ENCODE measurements at places on chromosomes 1 and 21.

GRCh38 chr1:3623441-3624199 lies 1.2 kb upstream of the TPRG1L start:
- DNase-seq: no peak

DNA sequence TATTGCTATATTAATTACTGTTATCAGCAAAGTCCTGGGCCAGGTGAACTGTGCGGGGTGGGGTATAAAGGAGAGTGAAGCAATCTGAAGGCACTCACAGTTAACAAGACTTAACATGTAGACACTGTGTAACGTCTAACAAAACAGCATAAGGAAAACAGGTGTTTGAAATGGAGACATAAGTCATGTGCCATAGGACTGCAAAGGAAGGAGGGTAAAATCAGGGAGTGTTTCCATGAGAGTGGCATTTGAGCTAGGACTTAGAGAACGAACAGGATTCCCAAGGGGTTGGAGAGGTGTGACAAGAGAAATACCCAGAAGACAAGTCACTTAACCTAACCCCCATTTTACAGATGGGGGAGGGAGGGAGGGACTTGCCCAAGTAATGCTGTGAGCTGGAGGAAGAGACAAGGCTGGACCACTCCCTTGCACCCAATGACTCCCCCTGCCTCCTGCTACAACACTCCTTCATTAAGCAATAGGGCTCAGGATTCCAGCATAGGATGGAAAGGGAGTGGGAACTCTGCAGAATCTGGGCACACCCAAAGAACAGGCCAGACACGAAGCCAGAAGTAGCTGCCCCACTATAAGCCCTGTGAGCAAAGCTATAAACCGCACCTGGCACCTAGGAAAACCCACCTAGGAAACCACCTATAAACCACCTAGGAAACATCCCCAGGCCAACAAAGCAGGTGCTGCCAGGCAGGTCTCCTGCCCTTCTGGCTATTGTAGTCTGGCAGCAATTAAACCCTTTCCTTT lies 6.6 kb downstream of the PEF1 start:
- no peak for DNase-seq

DNA sequence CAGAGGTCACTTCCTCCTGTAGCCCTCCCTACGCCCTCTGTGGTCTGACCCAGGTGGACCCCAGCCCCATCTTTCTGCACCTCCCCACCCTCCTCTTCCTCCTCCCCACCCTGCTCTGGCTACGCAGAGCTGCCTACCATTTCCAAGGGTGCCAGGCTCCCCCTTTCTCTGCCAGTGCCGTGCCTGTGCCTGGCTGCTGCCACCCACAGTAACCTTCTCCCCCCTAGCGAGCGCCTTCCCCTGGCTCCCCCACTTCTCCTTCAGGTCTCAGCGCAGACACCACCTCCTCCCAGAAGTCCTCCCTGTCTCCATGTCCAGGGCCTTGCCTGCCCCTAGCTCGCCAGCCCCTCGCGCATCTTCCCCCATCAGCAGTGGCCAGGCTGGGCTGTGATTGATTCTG lies 471.5 kb downstream of the PTPRU start:
- no peak for DNase-seq

GRCh38 chr1:26302733-26303405 lies 3.6 kb downstream of the UBXN11 start:
- no peak for DNase-seq

- no peak for DNase-seq
These were observed 5.8 kb downstream of the RNU5D-1 start for GRCh38 chr1:44724955-44725698.

GRCh38 chr1:196655071-196655470 lies 3.2 kb downstream of the CFH start:
- DNase-seq: no peak

DNA sequence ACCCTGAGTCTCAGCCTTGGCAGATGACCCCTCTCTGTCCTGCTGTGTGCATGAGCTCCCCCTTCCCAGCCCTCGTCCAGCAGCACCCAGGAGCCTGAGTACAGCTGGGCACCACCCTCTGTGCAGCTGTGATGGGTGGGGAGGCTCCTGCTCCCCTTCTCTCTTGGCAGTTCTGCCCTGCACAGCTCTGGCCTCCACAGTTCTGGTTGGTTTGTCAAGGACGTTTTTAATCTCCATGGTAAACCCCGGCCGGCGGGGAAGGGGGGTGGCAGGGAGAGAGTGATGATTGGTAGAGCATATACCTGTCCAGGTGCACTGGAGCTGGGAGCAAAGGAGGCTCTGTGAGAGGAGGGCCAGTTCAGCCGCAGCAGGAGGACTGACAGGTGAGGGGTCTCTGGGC lies at the start of gene CLCNKA:
TSS of gene CLCNKA (plus strand) at position 356 of the 400 bp plus-strand sequence. CDS start 584 bp downstream, outside the sequence.
- DNase-seq: no peak

GRCh38 chr1:47183308-47184089 lies 6.3 kb downstream of the PDZK1IP1 start:
- no peak for DNase-seq

DNA sequence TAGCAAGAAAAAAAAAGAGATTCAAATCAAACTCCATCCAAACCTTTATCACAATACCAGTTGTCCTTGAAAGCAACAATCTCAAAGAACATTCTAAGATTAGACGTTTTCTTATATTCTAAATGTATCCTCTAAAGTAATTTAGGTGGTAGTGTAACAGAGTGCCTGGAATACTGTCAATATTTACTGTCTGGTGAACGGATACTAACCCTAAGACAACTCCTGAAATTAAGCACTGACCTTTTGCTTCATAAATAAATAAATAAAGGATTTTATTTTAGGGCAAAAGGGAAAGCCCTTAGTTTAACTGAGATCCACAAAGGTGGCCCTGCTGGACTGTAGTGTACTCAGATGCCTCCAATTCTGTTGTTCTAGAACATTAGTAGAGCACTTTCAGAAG lies 9.9 kb upstream of the USH2A start:
- DNase-seq: no peak

DNA sequence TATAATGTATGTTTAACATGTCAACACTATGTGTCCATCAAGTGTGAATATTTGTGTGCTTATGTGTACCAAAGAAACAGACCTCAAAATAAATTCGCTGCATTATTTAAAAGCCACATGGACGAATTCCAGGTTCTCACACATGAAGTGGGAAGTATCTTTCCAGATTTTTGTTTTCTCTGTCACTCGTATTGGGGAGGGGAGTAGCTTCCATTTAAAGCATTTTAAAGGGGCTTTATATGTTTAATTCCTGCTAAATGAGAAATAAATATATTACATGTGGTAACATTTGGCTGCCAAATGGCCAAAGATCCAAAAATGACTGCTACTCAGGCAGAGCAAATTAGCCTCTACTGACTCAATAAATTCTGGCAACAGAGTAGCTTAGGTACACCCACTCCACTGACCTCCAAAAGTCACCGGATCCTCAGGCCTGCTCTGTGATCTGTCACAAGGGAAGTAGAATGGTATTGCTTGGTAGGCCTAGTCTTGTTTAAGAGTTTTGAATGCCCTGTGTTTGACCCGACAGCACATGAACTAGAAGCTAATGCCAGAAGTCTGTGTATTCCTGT lies 178.1 kb downstream of the ZP4 start:
- DNase-seq: no peak

DNA sequence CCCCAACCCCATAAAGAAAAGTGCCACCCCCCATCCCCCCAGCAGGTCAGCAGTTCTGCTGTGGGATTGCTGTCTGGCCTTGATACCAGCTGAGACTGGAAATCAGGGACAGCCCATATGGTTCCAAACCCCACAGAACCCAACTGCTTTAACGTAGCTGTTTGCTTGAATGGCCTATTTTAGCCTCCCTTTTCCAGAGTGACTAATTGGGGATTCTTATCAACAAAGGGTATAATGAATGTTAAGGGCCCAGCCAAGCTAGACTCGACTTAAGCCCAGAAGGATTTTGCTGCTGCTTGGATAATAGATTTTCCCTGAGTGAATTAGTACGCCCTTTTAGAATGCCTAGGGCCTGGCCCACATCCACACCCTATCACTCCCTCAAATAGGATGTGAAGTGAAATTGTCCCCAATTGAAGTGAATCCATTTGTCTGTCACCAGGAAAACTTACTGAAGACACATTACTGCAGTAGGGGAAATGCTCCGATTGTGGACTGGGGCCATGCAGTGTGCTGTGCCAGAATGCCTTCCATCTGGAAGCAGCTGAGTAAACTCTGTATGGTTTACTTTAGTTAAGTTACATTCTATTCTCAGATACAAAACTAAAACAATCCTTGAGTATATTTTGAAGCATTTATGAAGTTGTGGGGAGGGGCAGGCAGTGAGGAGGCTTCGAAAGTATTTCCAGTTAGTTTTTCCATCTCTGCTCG lies 156.9 kb downstream of the DHRS3 start:
- no peak for DNase-seq

DNA sequence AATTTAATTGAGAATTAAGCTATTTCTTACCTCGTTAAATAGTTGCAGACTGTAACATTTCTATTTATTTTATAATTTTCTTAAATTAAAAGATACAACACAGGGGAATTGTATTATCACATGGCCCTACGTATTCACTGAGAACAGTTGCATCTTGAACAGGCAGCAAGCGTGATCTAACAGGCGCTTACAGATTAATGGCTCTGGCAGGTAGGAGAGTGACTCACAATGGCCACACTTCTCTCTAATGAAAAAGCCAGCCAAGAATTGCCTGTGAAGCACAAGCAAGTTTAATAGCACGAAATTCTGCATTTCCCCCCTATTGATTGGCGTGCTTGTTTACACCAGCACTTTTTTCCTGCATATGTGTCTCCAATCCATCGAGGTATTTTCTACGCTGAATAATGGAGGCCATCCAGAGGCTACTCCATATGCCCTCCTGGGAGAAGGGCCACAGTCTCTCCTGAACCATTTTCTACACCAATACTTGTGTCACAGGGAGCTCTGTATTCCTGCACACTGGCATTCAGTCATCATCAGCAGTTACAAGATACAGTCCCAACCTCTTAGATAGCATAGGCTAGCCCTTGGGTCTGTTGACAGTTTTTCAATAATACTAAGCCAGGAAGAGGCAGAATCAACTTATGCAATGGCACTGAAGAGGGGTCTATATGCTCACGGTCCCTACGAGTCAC lies 150.6 kb upstream of the PLD5 start:
- DNase-seq: no peak

- DNase-seq: no peak
These were observed 52.0 kb upstream of the PDC start for GRCh38 chr1:186512698-186513457.

DNA sequence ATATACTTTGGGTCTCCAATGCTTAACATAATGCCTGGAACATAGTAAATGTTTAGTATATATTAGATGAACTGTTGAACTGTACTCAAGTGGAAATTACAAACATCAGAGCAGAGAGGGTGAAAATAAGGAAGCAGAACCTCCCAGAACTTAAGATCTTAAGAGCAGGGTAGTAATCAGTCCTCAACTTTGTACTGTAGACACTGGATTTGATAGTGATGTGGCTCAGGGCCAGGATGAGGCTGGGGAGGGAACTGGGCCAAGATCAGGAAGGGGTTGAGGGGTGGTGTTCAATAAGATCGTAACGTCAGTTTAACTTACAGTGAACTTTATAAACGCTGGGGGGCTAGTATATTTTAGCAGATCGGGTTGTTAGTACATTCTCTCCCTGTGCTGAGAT lies 15.4 kb downstream of the MPZL1 start:
- no peak for DNase-seq

GRCh38 chr1:155013632-155014031 lies 11.0 kb downstream of the ZBTB7B start:
- no peak for DNase-seq

DNA sequence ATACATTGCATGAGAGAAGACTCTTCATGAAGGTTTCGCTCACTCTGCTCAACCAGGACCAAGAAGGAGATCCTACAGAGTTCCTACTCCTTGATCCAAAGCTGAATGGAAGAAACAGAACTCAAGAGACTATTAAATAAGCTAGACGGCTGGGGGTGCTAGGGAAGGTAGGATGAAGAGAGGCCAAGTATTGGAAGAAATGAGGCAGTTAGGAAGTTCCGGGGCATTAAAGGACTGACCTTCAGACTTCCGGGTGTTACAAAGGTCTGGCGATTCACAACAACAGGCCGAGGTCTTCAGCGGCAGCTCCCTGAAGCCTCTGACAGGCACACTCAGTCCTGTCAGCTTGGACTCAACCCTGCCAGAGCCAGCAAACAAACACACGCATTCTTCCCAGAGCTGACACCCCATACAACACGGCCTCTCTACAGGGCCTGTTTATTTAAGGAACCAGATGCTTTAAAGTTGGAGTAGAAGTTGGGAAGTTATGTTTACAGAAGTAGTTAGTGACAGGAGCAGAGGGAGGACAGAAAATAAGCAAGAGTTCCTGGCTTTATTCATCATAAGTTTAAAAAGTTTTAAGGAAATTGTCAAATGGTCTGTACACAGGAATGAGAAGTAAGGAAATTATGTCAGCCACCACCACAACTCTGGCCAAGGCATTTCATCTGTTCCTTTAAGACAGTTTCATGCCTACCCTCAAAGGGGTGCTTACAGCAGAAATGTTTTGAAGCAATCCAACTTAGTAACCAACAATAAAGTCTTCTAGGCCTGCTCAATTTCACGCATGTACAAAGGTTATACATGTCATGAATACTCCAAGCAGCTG lies 4.7 kb downstream of the SORT1 start:
- DNase-seq: no peak

- DNase-seq: no peak
These were observed 12.6 kb downstream of the GBP5 start for GRCh38 chr1:89260042-89260441.

GRCh38 chr21:42117967-42118780 lies 47.1 kb downstream of the UMODL1 start:
- no peak for DNase-seq

- no peak for DNase-seq
These were observed 61.3 kb downstream of the NFASC start for GRCh38 chr1:204931768-204932572.

GRCh38 chr1:74333244-74333643 lies 98.1 kb downstream of the TNNI3K start:
- DNase-seq: no peak

- no peak for DNase-seq
These were observed 789 bp downstream of the BTF3L4 start for GRCh38 chr1:52056937-52057231.

DNA sequence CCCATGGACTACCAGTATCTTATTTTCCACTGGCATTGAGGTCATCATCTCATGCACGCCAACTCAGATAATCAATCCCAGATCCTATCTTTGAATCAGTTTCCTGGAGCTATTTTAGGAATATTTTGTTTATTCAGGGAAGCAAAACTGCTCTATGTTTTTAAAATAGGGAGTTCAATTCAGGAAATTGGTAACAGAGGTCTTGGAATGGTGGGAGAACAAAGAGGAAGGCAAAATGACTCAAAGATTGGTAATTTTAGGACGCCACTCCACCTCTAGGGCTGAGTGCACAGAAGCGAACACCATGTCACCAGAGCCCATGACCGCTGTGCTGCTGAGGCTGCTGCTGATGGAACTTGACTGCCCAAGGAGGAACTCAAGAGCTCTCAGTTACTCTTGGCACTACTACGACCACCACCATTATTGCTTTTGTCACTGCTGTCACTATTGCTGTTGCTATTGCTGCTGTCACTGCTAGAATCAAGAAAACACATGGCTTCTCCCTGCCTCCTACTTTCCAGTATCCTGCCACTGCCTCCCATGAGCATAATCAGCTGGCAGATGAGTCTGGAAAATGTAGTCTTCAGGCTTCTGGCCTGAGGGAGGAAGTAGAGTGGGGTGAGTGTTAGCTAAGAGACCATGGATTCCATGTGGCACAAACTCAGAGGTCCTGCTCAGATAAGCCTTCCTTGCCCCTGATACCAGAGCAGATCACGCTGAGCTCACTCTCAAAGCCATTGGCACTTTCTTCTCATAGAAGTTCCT lies 71.6 kb upstream of the CNIH3 start:
- DNase-seq: no peak

Data from stimulated activated CD8-positive, alpha-beta memory T cell treated with anti-CD3 and anti-CD28 coated beads, Interleukin-2, amount 100 ng/mL, for 1 hour (primary cell).